ENCODE measurements at places on chromosomes 4 and X.

GRCh38 chr4:75735525-75735924 lies 11.1 kb downstream of the USO1 start:
- DNase-seq, result no peak

DNA sequence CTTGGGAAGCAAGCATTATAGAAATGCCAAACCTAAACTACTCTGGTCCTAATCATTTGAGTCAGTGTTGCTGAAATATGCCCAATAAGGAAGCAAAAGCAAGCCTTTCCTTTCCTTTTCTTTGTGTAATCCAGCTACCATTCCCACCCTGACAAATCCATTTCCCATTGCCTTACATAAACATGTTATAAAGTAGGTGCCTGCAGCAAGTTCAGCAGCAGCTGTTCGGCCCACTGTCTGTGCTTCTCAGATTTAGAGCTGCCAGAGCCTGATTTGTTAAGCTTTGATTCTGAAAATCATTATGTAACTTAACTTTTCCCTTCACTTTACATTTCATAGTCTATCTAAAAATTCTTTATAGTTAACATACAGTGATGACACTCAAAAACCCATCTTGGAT lies 148.6 kb downstream of the EPHA5 start:
- DNase-seq, result no peak

DNA sequence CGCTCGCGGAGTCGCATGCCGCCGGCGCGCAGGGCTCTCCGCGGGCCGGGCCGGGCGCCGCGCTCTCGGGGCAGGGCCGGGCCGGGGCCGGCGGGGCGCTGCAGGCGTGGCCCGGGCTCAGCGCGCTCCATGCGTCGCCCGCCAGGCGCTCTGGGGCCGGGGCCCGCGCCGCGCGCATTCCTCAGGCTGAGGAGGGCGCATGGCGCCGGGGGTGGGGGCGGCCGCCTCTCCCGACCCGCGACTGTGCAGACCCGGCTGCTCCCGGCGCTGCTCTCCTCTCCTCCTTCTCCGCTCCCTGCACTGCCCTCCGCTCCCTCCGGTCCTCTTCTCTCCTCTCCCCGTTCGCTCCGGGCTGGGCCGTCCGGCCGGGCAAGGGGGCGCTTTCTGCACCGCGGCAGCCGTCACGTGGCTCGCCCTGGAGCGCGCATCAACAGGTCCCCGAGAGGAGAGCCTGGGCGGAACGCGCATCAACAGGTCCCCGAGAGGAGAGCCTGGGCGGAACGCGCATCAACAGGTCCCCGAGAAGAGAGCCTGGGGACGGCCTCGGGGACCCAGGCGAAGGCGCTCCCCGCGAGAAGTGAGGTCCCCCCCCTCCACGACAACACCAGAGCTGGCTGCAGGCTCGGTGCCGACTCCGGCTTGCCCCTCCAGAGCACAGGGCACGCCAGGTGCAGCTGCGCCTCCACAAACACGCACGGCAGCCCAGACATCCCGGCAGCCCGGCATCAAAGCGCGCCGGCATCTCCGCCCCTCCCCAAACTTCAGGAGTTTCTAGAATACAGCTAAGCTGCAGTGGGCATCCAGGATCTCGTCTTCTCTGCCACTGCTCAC lies 12.9 kb downstream of the PPP2R3B start:
- DNase-seq, result no peak

- DNase-seq, result no peak
Measured at GRCh38 chrX:135632353-135632752, 81.1 kb upstream of the CT45A1 start.

DNA sequence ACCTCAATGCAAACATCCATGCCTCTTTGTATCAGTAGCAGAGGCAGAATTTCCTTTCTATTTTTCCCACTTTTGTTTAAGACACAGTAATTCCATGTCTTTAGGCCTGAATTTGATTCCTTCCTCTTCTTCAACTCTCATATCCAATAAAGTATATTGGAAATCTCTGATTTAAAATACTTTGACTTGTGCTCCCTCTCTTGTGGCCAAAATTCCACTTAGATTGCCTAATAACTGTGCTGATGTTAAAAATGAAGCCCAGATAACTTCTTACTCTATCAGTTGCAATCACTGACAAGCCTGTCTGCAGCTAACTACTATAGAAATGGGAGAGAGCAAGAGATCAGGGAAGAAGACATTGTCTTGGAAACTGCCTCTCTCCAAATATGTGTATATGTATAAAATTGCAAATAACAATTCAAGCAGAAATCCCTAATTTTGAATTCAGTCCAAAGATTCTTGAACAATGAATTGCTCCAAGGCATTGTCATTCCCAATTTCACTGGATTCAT lies 163.5 kb upstream of the SPIN4 start:
- no peak for DNase-seq

- no peak for DNase-seq
Measured at GRCh38 chr4:47084795-47085194, 53.4 kb downstream of the GABRB1 start.

Measured in left forelimb (tissue), 1 donor.